ENCODE measurements at places on chromosomes 16 and 17.

DNA sequence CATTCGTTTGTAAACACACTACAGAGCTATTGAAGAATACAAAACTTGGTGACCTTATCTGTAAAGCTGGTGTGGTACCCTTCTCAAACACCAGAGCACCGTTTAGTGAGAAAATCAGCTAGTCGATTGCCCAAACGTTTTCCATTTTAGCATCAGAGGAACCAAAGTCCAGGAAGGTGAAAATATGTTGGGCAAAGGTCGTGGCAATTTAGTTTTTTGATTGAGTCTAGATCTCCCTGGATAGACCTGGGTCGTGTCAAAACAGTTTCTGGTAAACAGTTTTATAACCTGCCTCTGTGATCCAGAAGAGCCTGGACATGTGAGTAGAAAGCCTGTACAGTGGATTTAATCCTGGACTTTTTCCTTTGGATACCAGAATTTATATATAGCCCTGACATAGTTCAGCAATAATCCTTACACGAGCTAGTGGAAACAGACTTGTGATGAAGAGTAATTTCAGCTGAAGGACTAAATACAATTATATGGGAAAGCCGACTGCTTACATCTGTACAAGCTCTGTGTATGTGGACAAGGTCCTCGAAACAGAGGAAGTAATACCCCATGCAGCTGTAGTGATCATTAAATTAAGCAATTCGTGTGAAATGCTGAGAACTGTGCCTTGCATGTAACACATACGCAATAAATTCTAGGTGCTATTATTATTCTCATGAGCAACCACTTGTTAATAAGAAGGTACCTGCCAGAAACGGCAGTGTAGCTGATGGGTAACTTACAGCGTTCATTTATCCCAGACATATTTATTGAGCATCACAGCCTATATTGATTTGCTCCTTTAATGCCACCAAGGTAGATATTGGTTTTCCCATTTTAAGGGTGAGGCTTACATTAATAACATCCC lies 72.5 kb downstream of the MAP2K6 start:
- no peak for DNase-seq

GRCh38 chr16:29806099-29806579 lies at the start of gene MAZ:
Gene MAZ, plus strand, starts transcription at chr16:29806529. Its CDS starts 173 bp downstream, at chr16:29806702.
- no peak for DNase-seq

DNA sequence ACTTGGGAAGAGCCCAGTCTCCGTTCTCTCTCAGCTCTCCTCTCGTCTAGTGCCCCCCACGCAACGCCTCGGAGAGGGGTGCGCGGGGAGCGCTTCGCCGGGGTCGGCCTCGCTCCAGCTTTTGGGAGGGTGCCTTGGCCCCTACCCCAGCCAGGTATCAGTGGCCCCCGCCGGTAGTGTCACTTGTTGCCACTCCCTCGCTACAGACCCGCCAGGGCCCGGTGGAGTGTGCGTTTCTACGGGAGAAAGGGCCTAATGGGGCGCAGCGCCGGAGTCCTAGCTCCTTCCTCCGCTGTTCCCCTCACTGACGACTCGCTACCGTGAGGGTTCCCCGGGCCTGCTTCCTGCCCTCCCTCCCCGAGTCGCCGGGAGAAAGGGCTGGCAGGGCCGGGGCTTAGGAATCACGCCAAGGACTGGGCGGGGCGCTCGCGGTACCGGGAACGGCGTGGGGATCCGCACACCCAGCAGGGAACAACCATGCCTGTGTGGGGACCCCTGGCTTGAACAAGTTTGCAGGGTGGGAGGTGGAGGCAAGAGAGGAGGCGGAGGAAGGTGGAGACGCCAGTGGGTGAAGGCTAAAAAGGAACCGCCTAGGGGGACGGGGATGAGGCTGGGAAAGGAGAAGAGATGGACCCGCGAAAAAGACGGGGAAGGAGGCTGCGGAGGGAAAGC lies 997 bp upstream of the CDH11 start:
- DNase-seq = peak; percentile 61

- DNase-seq = no peak
These were observed 6.2 kb downstream of the ENGASE start for GRCh38 chr17:79080761-79081290.

DNA sequence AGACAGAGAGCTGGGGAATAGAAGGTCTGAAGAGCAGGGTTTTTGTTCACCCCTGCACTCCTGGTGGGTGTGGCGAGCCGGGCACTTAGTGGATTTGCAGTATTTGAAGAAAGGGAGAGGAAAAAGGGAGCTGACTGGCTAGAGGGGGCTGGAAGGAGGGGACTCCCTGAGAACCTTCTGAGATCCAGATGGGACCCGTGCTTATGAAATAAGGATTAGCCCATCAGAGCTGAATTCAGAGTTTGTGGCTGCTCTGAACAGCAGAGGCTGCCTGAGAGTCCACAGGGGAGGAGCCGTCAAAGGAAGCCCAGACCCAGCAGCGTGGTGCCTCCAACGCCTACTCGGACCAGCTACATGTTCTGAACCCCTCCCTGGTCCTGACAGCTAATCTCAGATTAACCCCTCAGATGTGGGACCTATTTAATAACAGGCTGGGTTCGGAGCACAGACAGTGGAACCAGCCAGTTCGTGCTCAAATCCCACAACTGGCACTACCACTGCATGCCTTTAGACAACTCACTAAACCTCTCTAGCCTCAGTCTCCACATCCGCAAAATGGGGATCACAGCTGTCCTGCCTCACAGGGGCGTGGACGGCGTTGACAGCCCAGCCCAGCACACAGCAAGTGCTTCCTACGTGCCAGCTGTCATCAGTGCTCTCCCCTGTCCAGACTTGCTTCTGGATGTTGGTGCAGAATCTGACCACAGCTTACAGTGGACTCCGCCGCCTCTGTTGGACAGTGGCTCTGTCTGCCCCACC lies 70.6 kb downstream of the DYNLRB2 start:
- DNase-seq = no peak

DNA sequence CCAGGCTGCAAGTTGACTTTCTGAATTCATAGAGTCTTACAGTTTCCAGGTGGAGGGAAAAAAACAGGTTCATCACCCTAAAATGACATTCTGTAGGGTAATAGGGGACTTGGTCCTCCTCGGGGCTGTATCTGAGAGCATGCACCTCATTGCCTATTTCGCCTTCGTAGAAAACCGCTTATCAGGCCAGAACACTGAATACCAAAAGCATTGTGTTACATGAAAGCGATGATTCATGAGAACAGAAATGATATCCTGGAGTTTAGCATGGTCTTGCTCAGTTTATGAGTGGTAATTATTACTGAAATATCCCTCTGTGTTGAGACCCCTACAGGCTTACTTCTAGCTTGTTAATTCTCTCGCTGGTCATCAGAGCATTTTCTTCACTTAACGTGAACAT lies 61.4 kb upstream of the ARHGAP44 start:
- peak; percentile 67 for DNase-seq

- no peak for DNase-seq
These were observed 99.0 kb downstream of the C16orf78 start for GRCh38 chr16:49472598-49472997.

GRCh38 chr17:38352245-38353085 lies 821 bp downstream of the SOCS7 start:
- peak; percentile 14 for DNase-seq

GRCh38 chr17:29129731-29130130 lies 50.5 kb downstream of the MYO18A start:
- no peak for DNase-seq

DNA sequence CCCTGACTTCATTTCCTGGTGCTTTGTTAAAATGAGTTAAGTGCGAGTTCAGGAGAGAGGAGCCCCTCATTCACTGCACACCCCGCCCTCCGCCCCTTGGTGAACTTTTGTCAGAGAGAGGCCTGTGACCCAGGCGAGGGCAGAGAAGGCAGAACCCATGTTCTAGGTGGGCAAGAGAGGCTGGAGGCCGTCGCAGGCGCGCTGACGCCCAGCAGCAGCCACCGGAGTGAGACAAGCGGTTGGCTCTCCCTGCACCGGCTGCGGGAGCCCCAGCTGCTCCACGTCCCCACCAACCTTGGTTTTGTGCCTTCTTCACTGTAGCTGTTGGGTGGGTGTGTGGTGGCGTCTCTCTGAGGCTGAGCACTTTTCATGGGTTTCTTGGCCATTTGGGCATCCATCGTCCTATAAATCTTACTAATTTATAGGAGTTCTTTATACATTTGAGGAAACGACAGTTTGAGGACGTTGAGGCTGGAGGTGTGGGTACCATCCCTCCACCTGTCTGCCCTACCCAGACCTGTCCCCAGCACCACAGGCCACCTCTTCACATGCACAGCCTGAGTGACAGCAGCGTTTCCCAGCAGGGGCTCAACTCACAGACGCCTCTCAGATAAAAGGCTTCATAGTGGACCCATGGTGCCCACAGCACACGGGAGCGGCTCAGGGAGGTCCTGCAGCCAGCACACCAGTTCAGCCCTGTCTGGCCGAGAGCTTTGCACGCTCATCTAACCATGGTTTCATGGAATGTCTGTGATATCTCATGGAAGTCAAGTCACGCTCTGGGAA lies 45.2 kb upstream of the CBFA2T3 start:
- DNase-seq = no peak

DNA sequence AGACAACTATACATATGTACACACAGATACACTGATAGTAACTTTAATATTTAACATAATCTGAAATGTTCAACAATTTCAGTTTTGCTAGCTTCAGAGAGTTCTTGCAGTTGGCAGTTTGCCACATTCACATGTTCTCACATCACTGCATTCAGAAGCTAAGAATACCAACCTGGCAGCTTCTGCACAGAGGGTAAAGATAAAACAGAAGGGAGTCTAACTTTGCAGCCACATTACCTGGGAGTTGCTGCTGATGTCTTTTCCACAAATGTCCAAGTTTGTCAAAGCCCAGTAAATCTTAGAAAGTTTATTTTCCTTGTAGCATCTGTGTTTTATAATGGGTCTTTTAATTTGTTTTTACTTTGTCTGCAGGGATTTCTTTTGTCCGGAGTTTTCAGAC lies 332.0 kb downstream of the BCAS3 start:
- DNase-seq = peak; percentile 1

DNA sequence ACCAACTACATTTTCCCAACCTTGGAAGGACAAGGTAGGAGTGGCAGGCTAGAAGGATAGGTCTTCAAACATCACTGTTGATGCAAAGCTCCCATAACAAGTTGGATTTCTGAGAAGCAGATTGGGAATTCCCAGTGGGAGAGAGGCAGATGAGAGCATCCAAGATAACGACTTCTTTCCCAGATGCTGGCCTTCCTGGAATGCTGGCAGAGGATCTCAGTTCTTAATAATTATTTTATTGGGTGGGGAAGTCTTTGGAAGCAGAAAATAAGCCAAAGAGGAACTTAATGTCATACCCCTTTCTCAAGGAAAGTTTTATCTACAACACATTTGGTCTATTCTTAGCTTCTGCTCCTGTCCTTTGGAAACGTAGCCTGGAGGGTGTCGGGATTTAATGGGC lies 64.5 kb downstream of the MPRIP start:
- DNase-seq = no peak

DNA sequence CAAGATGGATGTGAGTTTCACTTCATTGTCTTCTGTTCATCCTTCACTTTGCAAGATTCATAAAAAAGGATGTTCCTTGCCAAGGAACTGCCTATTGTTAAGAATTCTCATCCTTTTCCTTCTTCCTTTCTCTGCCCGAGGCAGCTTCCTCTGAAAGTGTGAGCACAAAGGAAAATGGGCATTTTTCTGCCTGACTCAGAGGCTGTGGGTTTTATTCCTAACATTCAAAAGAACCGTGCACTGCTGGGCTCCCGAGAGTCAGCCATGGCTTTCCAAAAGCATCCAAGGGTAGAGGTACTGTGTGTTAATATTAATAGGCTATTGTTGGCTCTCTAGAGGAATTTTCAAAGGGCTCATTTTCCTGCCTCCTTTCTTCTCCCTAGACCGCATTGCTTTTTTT lies 289.4 kb downstream of the ABCC12 start:
- no peak for DNase-seq

- DNase-seq = no peak
These were observed 13.2 kb downstream of the CD7 start for GRCh38 chr17:82303944-82304808.

- no peak for DNase-seq
These were observed 215.3 kb downstream of the ZNF423 start for GRCh38 chr16:49640581-49640980.

DNA sequence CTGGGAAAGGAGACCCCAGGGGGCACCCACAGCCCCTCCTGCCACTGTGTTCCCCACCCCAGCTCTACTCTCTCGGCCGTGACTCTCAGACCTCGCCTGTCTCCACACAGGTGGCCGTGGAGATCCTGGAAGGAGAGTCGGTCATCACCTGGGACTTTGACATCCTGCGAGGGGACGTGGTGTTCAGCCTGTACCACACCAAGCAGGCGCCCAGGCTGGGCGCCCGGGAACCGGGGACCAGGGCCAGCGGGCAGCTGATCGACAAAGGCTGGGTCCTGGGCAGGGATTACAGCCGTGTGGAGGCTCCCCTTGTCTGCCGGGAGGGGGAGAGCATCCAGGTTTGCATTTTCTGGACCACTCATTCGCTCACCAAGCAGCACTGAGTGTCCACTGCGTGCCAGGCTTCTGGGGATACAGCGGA lies 25.4 kb downstream of the NAGPA start:
- DNase-seq = no peak

- DNase-seq = no peak
These were observed 56.1 kb upstream of the LYRM9 start for GRCh38 chr17:27949304-27949703.

GRCh38 chr17:10112962-10113361 lies 85.4 kb downstream of the GAS7 start:
- DNase-seq = no peak

- DNase-seq = no peak
These were observed 8.2 kb downstream of the PGAP3 start for GRCh38 chr17:39679521-39680192.
